NCI-H1048 (cell line): ENCODE measurements at places on chromosomes 1 and 21.

DNA sequence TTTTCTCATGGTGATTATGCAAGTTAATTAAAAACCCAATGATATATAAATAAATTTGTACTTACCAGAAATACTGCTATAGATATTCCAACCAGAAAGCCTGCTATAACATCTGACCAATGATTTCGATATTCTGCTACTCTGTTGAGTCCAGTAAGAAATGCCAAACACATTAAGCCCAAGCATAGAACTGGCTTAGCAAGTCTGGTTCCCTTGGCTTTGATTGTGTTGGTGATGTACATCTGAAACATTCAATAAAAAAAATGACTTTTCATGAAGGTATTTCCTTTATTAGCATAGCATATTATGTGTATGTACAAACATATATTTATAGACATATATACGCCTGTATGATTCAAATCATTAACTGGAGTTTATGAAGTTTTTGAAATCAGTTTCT, 82.8 kb downstream of the PLPPR5 start:
- no peak for DNase-seq

GRCh38 chr1:28573564-28573963, 18.5 kb upstream of the RAB42 start:
- DNase-seq = no peak

DNA sequence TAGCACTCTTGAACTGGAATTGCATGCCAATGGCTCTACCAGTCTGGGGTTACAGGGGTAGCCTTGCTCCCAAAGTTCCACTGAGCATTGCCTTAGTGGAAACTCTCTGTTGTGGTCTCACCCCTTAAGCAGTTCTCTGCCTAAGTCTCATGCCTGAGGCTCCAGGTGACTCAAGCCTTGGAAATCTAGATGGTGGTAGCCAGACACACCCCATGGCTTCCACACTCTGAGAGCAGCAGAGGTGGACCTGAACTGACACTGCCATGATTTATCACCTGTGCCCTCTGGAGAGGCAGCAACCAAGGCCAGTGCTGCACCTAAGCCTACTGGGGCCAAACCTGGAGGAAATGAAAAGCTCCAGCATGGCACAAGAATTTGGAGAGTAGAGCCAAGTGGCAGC, 285.7 kb upstream of the PKN2 start:
- no peak for DNase-seq

- DNase-seq = no peak
Measured at GRCh38 chr1:18819986-18820790, 39.3 kb downstream of the TAS1R2 start.

DNA sequence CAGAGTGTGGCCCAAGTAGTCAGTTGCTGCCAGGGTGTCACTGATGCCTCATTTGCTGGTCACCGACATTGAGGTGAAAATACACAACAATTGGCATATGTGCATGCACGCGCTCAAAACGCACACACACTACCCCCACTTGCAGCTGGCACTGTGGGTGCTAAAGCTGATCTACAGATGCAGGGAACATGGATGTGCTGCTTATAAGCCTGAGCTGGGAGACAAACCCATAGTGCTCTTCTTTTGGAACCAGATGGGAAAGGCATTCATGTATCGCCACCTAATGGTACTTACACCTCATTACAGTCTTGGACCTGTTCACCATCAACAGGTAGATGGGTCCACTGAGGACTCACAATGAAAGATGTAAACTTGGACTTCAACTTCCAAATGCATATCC, 70.3 kb upstream of the CAMK1G start:
- no peak for DNase-seq

DNA sequence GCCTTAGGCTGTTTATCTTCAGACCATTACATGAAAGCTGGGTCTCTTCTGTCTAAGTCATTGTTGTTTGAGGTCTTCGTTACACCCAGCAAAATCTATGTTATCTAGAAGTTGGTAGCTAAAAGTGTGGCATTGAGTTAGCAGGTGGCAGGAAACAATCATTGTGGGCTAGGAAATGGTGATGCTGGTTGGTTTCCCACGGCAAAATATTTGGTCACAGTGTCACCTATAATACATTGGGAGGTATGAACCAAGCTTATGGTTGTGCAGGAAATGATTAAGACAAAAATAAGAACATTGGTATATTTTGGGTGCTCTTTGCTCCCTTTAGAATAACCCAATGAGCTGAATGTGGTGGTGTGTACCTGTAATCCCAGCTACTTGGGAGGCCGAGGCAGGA, 169.7 kb downstream of the TRIM33 start:
- no peak for DNase-seq

DNA sequence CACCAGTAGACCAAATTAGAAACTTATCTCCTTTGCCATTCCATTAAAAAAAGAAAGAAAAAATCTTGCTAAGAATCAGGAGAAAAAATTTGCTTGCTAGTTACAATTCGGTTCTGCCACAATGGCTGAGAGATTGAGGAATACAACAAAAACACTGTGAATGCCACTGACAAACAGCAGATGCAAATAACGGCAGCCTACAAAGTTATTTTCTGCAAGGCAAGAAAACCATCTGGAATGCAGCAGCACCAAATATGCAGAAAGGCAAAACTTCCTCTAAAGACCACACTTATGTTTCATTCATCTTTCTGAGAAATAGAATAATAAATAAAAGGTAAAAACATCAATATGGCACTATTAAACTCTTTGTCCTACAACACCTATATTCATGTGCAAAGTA, 75.7 kb downstream of the ENAH start:
- no peak for DNase-seq
